CD8-positive, alpha-beta memory T cell (primary cell): ENCODE measurements at places on chromosomes 12 and 14.
A peak's percentile ranks its signal among the peaks of the same experiment; 100 is the strongest.

- no peak for DNase-seq
- no peaks in the 10 kb centered on the region for H3K27me3 ChIP-seq
- no peak overlapping the region for H3K4me3 ChIP-seq
- H3K27ac ChIP-seq = no peak overlapping the region
- no peaks in the 10 kb centered on the region for H3K36me3 ChIP-seq
Measured at GRCh38 chr14:34742270-34743115, 28.1 kb upstream of the CFL2 start.

- no peak overlapping the region for H3K27ac ChIP-seq
- H3K36me3 ChIP-seq = no peaks in the 10 kb centered on the region
- H3K4me3 ChIP-seq = no peak overlapping the region
- no peaks in the 10 kb centered on the region for H3K27me3 ChIP-seq
- DNase-seq = no peak
- H3K4me1 ChIP-seq = no peaks in the 10 kb centered on the region
Measured at GRCh38 chr14:94379291-94380224, 8.8 kb downstream of the SERPINA1 start.

- H3K4me1 ChIP-seq = no peaks in the 10 kb centered on the region
- no peak for DNase-seq
- H3K27me3 ChIP-seq = no peaks in the 10 kb centered on the region
- no peak overlapping the region for H3K4me3 ChIP-seq
- H3K27ac ChIP-seq = no peak overlapping the region
Measured at GRCh38 chr14:91164676-91165075, 50.8 kb downstream of the DGLUCY start.

DNA sequence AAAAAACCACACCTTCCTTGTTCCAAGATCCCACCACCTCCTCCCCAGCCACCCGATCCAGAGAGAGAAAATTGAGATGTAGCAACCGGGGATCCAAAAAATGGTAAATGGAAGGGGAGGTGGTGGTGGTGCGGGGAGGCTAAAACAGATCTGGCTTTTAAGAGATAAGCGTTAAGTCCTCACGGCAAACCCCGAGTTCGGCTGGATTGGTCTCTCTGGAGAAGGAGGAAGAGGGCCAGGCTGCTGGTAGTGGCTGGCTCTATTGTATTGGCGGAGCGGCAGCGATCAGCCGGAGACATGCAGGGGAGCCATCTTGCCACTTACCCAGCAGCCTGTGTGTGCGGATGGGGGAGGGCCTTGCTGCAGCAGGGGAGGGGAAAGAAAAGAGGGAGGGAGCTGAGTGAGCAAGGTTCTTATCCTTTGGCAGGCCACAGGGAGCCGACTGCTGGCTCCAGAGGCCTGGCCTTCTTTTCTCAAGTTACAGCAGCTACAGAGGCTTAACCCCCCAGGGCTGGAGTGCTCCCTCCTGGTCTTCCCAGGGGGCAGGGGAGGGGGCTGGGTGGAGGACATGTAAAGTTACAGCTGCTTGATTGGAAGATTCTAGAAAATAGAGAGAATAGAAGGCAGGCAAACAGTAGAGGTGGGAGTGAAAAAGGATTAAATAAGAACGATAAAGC is 14.1 kb upstream of the CDH24 start:
- H3K27ac ChIP-seq = peak overlapping the region; percentile 76
- H3K27me3 ChIP-seq = no peaks in the 10 kb centered on the region
- peak; percentile 67 for DNase-seq
- H3K36me3 ChIP-seq = peaks cover 34% of the 10 kb centered on the region
